ENCODE measurements at places on chromosomes 1 and 21. TPM values are rescaled to one million over a fixed set of nuclear protein-coding genes. Genes with fewer than 3 reads are reported as not detected.

DNA sequence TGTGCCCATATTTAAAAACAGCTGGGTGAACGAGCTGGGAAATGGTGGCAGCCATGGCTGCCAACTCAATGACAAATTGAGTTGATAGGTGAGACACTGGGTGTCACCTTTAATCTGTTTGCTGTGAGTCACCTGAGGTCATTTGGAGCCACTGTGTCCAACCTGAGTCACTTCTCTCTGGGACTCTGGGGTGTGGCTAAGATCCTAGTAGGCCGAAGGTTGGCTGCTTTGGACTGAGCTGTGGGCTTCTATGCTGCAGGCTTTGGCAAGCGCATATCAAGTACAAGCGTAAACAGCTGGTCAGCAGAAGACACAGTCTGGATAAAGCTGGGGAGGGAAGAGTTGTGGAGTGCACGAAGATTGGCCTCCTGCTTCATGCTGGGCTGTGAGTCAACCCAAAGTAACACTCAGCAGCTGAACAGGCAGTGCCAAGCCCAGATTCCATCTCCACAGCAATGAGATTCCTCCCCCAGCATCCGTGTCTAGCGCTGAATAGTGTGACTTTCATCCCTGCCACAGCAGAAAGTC lies 24.0 kb downstream of the TEX35 start:
- H3K27ac ChIP-seq = no peak overlapping the region
- peaks cover 13% of the 10 kb centered on the region for H3K4me1 ChIP-seq
- H3K36me3 ChIP-seq = no peaks in the 10 kb centered on the region
- no peak for DNase-seq

TAF5L gene
- total RNA-seq = 19.6 TPM

DNA sequence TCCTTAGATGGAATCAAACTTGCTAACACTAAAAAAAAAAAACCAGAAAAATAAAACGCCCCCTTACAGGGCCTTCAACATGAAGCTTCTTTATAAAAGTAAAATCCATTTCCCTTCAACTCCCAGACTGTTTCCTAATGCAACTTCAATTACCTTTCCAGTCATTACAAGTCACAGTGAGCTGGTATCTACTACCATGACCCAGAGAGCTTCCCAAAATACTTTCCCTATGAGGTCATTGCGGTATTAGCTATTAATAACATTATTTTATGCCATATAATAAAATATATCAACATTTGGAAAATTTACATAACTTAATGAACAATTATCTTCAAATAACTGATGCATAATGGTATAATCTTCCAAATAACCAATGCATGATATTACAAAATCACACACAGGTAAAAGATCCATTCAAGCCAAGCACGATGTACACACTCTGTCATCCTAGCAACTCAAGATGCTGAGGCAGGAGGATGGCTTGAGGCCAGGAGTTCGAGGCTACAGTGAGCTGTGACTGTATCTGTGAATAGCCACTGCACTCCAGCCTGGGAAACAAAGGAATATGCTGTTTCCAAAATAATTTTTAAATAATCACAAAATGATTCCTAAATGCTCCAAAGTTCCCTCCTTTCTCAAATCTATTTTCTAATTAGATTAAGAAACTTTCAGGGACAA lies 24.1 kb downstream of the EIF4G3 start:
- no peak for DNase-seq
- H3K36me3 ChIP-seq = no peaks in the 10 kb centered on the region
- H3K4me1 ChIP-seq = peaks cover 10% of the 10 kb centered on the region
- H3K27me3 ChIP-seq = peaks cover 1% of the 10 kb centered on the region

DISC1 gene
- 9.1 TPM for total RNA-seq
